ENCODE measurements at places on chromosomes 3 and 15. TPM values are rescaled to one million over a fixed set of nuclear protein-coding genes. Genes with fewer than 3 reads are reported as not detected.

The RGMA gene
- 205 TPM for total RNA-seq

The ZNF620 gene
- 24.0 TPM for total RNA-seq

The EPHA3 gene
- total RNA-seq: 22.1 TPM

The ABTB1 gene
- total RNA-seq: 6.8 TPM

The DUOX2 gene
- total RNA-seq: 0.02 TPM

The C2CD4B gene
- not detected for total RNA-seq

The LMAN1L gene
- not detected for total RNA-seq

The ZNF654 gene
- 8.6 TPM for total RNA-seq

The BFSP2 gene
- not detected for total RNA-seq

The GPR87 gene
- total RNA-seq: not detected

The DPH6 gene
- total RNA-seq: 20.1 TPM

The MESP2 gene
- total RNA-seq: 0.36 TPM

The GABRR3 gene
- not detected for total RNA-seq

The ROBO2 gene
- total RNA-seq: 26.0 TPM

The THPO gene
- 0.98 TPM for total RNA-seq

The CD200 gene
- 67.0 TPM for total RNA-seq

The BSN gene
- total RNA-seq: 6.5 TPM

The ARRDC4 gene
- total RNA-seq: 14.2 TPM

The CCR4 gene
- total RNA-seq: not detected
